ENCODE measurements at places on chromosomes 1 and 21. TPM values are rescaled to one million over a fixed set of nuclear protein-coding genes. Genes with fewer than 3 reads are reported as not detected.

DNA sequence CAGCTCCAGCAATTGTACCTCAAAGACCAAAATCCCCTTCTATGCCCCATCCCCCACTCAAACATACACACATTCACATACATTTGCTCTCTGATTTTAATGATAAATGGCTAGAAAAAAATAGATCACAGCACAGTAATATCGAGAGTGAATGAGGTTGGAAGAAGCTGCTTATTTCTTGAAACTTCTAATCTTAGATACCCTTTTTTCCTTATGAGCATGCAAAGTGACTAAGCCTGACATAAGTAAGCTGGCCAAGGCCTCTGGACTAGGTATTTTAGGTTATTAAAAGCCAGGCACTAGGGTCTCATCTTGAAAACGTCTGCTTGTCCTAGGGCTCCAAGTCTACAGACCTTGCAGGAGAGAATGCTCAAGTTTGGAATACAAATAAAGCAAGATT lies 133.6 kb downstream of the TGFBR3 start:
- no peak for DNase-seq

DNA sequence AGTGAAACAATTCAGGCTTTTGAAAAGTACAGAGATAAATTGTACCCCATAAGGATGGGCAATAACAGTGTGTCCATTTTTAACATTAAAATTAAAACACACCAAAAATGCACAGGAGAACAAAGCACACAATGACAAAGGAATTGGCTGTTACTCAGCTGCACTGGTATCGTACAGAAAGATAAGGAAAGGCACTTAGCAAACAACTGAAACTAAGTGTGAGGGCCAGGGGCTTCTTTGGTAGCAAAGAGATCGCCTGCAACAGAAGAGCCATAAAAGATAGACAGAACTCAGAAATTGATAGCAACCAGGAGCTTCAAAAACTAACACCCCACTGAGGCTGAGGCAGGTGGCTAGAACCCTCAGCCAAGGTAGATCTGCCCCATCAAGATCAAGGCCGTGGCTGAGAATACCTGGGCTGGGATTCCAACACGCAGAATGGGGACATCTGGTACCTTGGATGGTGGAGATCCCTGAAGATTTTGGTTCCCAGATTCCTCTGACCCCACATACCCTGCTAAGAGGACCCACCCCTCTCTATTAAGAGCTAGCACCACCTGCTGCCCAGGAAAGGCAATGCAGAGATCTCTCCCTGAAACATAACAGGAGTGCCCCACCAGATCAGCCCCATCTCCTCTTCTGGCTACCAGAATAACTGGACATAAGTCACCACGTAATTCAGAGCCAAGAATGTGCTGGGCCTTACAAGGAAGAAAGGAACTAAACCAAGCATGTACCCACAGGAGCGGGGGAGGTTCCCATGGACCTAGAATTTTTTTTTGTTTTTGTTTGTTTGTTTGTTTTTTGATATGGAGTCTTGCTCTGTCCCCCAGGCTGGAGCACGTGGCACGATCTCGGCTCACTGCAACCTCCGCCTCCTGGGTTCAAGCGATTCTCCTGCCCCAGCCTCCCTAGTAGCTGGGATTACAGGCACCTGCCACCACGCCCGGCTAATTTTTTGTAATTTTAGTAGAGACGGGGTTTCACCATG lies 16.2 kb downstream of the PLEKHO1 start:
- no peak for DNase-seq

APOBEC4 gene
- total RNA-seq, result not detected

- DNase-seq, result no peak
Measured at GRCh38 chr1:167718914-167719691, 2.7 kb upstream of the MPZL1 start.

DNA sequence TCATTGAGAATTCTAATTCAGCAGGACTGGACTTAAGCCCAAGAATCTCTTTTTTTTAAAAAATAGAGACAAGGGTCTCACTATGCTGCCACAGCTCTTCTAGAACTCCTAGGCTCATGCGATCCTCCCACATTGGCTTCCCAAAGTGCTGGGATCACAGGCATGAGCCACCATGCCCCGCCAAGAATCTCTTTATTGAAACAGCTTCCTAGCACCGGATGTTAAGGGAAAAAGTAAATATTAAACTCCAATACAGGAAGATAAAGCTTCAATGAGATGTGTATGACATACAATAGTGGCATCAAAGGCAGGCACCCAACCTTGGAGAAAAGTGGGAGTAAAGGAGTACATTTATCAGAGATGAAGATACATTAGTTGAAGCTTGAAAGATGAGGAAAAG lies 25.5 kb downstream of the PUM1 start:
- DNase-seq, result no peak

GRCh38 chr1:175757381-175758015 lies 14.1 kb upstream of the TNR start:
- no peak for DNase-seq

- DNase-seq, result no peak
Measured at GRCh38 chr1:85240643-85241042, 18.8 kb downstream of the C1orf52 start.

SPRR1A gene
- not detected for total RNA-seq

SPRR1B gene
- total RNA-seq, result not detected

GRCh38 chr1:87795615-87796337 lies 467.1 kb downstream of the LMO4 start:
- DNase-seq, result no peak

RGS8 gene
- total RNA-seq, result 7.8 TPM

DNA sequence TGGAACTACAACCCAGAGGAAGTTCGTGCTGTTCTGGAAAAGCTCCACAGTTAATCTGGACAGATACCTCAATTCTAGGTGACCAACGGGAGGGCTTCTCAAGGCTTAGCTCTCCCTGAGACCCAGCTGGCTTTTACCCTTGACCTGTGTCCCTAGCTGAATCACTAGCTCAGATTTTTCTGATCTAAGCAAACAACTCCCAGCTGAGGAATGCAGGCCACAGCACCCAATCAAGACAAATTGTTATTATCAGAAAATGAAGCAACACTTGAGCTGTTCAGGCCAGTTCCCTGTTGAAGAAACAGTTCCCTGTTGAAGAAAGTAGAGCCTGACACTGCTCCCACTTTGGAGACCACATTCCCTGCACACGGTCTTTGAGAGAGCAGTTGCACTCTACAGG lies 16.0 kb downstream of the DIO1 start:
- no peak for DNase-seq

DNA sequence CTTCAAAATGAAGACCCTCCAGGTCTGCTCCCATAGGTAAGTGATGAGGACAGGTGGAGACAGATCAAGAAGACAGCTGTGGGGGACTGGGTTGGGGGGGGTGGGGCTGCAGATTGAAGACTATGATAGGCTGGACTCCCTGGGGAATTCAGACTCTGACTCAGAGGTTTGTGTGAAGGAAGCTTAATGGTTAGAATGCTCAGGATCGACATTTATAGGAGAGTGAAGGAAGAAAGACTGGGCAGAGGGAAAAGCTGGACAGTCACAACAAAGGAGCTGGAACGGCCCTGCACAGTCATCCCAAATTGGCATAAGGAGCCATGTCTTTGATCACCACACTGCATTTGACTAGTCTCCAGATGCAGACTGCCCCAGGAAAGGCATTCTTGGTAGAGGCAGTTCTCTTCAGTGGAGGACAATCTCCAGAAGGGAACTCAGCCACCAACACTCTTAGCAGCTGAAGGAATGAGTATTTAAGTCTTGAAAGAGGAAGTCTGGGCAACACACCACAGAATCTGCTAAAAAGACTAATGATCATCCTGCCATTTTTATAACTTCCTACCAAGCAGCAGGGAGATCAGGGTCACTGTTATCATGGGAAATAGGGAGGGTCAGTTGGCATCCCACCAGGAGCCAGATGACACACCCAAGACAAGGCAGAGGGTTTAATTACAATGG lies 120.0 kb upstream of the ZC3H11B start:
- no peak for DNase-seq

DNA sequence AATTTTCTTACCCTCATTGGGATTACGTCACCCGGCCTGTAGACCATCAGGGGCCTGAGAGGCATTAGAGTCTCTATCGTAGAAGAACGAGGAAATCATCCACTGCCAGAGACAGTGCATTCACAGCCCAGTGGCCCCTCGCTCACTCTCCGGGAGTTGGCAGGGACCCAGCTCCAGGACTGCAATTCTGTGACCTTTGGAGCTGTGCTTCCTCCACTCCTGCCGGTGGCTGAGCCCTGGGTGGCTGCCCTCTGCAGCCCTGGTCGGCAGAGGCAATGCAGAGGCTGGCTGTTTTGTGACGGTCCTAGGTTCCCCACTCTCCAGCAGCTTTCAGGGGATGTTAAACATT lies 12.7 kb downstream of the SLC37A1 start:
- DNase-seq, result no peak

DNA sequence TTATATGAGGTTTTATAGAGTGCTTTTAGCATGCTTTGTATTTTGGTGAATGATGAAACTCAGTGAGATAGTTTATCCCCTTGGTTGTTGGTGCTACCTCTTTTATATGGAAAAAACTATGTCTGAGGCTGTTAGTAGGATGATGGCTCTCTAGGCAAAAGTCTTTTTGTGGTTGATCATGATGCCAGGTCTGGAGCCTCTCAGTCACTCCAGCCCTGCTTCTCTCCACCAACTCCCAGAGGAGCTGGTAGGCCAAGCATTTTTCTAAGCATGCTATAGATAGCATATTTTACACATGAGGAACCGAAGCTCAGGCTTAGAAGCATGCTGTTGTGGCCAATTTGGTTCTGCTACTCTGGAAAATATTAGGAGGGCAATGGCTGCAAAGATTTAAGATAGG lies 82.2 kb downstream of the FMN2 start:
- no peak for DNase-seq

DNA sequence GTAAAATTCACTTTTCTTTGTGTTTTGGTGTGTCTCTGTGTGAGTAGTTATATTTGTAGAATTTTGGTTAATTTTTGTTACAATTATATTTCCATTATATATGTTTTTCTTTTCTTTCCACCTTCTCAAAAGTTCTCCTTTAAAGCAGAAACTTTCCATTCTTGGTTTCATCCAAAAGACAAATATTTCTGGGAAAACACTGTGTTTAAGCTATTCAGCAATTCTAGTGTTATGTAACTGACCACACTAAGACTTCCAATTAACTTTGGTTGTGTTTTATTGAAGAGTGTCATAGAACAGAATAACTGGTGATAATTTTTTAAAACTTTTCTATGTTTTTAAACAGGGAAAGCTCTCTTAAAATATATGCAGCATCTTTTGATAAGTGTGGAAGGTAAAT lies 13.6 kb upstream of the RGL1 start:
- no peak for DNase-seq

TNFRSF4 gene
- total RNA-seq, result not detected

TNNI3K gene
- 23.4 TPM for total RNA-seq

GRCh38 chr1:8525216-8525557 lies 207.3 kb downstream of the SLC45A1 start:
- no peak for DNase-seq

DNA sequence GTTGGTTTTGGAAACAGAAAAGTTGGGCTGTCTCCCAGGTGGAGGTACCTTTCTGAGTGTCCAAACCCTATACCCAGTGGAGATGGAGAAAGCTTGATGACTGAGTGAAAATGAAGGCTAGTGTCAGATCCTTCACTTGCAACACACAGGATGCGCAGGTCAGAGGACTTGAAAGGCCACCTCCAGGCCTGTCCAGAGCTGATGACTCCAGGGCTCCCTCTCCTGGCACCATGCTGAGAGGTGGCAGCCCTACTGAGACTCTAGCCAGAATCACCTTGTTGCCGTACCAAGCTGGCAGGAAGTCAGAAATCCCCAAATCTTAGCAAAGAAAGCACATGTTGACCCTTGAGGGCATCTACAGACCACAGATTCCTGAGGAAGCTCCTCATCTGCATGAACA lies 16.4 kb downstream of the KNCN start:
- DNase-seq, result no peak

DNA sequence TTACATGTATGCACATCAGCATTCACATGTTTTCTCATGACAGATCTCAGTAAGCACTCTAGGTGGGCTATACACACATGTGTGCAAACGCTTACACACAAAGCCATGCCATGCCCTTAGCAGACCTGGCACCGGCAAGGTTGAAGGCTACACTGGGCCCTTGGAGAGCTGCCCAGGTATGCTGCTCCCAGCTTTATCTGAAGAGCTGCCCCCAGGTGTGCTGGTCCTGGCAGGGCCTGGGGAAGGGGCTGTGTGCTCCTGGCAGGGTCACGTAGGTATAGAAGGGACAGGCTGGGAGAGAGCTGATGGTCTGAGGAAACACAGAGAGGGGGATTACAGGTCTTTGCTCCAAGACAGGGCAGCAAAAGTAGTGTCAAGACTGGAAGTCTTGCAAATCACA lies 146.7 kb upstream of the VANGL1 start:
- no peak for DNase-seq

GRCh38 chr1:51303751-51304251 lies 26.6 kb downstream of the TTC39A start:
- no peak for DNase-seq

MPL gene
- not detected for total RNA-seq

- no peak for DNase-seq
Measured at GRCh38 chr1:94120570-94120901, 412 bp downstream of the ABCA4 start.

DNA sequence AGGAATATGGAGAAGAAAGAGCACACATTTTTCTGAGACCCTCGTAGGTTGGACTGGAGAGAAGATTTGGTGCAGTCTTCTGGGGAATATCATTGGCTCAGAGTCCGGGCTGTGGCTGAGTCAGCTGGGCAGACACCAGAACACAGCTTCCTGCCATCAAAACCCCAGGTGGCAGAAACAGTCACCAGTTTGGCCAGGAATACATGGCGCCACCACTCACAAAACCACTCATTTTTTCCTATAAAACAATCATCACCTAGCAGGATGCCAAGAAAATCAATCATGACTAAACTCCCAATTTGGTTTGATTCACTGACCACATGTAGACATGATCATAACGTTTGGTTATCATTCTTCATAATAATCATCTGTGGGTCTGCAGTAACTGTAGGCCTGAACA lies 178.1 kb upstream of the PBX1 start:
- no peak for DNase-seq

HCRTR1 gene
- total RNA-seq, result 1.1 TPM

DNA sequence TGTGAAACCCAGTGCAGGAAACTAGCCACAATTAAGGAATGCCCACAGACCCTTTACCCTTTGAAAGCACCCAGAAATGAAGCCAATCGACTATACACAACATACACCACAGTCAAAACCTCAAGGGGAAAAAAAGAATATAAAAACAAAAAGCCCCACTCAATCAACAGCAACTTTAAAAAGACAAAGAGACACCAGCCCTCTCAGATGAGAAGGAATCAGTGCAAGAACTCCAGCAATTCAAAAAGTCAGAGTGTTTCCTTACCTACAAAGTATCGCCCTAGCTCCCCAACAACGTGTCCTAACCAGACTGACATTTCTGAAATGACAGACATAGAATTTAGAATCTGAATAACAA lies 147.7 kb downstream of the CHD1L start:
- no peak for DNase-seq

- DNase-seq, result no peak
Measured at GRCh38 chr1:220012259-220012658, 34.0 kb downstream of the EPRS1 start.

AMY1C gene
- total RNA-seq, result not detected

GRCh38 chr1:215018555-215018954 lies 64.0 kb upstream of the KCNK2 start:
- no peak for DNase-seq
